ENCODE measurements at places on chromosomes 13 and 19.

GRCh38 chr19:5956728-5957127 lies 21.2 kb downstream of the RANBP3 start:
- DNase-seq: no peak

GRCh38 chr13:112845511-112846144 lies 123.4 kb upstream of the MCF2L start:
- DNase-seq: no peak

DNA sequence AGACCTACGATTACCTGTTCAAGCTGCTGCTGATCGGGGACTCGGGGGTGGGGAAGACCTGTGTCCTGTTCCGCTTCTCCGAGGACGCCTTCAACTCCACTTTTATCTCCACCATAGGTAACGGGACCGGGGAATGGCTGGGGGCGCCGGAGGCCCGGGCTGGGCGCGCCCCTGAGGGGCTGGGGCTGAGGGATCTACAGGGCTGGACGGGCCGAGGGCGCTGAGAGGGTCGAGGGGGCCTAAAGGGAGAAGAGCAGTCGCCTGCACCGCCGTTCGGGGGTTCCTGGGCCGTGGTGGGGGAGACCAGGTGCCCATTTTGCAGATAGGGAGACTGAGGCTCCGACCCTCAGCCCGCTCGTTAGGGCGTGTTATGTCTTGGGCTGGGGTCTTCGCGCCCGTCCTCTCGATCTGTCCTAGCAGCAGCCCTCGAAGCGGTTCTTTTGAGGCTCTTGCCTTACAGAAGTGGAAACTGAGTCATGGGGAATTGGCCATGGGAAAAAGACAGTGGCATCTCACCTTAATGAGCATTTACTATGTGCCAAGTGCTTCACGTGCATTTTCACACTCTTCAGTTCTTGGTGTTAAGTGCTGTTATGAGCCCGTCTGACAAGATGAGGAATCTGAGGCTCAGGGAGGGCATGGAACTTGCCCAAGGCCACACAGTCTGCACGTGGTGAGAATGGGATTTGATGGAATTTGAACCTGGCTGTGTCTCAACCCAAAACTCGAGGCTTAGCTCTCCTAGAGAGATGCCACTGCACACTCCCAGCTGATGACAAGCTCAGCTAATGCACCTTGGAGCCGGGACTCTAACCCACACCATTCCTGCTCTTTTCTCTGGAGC lies 442 bp downstream of the RAB8A start:
- no peak for DNase-seq

- no peak for DNase-seq
Measured at GRCh38 chr19:2109046-2109864, 12.5 kb downstream of the IZUMO4 start.

DNA sequence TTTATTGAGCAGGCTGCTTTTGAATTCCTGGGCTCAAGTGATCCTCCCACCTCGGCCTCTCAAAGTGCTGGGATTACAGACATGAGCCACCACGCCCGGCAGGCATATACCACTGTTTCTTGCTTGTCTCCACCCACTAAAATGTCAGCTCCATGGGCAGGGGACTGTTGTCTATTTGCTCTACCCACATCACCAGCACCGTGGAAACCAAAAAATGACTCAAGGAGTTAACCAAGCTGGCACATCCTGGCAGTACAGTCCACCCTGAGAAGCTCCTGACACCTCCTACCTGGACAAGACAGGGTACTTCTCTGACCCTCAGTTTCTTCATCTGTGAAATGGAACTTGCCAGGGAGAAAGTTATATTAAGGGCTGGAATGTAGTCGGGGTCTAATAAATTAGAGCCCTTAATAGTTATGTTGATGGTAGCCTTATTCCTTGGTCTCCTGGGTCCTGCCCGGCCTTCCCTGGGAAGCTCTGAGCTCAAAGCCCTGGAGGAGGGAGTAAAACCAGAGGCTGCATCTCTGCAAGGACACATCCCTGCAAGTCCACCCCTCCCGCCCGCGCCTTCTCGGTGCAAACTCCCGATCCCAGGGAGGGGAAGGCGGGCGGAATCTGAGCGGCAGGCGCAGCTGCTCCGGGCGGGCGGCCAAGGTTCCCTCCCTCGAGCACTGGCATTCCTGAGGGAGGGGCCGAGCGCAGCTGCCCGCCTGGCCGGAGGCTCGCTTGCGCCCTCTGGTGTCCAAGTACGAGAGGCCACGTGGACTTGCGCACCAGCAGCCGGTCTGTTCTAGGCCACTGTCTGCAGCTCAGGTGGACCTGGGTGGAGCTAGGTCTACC lies 14.1 kb downstream of the RDH8 start:
- peak; percentile 89 for DNase-seq

- peak; percentile 97 for DNase-seq
Measured at GRCh38 chr13:102845630-102846260, at the start of gene ERCC5. Gene ERCC5 (plus strand): TSS chr13:102846032. CDS start chr13:102846267, 235 bp downstream.

- no peak for DNase-seq
Measured at GRCh38 chr13:60562096-60562780, 165.2 kb downstream of the TDRD3 start.

GRCh38 chr13:89363144-89363543 lies 1692.0 kb downstream of the SLITRK5 start:
- no peak for DNase-seq

GRCh38 chr13:64871742-64872141 lies 2358.4 kb downstream of the PCDH9 start:
- no peak for DNase-seq

DNA sequence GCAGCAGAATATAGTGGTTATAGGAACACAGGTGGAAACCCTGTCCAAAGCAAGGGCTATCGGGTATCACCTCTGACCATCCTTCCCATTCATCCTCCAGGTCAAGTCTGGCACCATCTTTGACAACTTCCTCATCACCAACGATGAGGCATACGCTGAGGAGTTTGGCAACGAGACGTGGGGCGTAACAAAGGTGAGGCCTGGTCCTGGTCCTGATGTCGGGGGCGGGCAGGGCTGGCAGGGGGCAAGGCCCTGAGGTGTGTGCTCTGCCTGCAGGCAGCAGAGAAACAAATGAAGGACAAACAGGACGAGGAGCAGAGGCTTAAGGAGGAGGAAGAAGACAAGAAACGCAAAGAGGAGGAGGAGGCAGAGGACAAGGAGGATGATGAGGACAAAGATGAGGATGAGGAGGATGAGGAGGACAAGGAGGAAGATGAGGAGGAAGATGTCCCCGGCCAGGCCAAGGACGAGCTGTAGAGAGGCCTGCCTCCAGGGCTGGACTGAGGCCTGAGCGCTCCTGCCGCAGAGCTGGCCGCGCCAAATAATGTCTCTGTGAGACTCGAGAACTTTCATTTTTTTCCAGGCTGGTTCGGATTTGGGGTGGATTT lies 2.1 kb upstream of the RAD23A start:
- DNase-seq: no peak

DNA sequence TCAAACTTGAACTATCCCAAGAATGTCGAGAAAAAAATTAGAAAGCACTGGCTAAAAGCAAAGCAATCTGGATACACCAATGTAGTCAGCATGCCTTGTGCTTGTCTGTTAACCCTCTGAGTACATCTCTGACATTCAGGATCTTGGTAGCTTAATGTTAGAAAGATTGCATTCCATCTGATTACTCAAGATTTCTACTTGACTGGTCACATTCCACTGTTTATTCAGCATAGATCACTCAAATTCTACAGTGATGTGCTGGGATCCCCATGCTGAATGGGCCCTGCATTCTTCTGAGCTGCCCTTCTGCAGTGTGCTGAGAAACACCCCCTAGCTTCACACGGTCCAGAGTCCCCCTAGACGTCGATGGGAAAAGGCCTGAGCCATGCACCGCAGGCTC lies 295.4 kb upstream of the MAB21L1 start:
- DNase-seq: no peak

DNA sequence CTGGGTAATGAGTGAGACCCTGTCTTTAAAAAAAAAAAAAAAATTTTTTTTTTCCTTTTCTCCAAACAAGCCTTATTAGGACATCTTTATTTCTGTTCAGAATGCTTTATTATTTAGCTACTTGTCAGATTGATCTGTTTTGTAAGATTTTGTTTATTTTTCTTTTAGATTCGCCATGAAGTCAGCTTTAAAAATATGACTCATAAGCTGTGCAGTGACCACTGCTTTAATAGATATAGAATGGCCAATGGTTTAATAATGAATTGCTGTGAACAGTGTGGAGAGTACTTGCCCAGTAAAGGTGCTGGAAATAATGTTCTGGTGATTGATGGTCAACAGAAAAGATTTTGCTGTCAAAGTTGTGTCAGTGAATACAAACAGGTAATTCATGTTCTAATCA lies 47.7 kb downstream of the ZMYM2 start:
- no peak for DNase-seq

GRCh38 chr19:32223595-32224370 lies 121.6 kb upstream of the ZNF507 start:
- no peak for DNase-seq

GRCh38 chr19:33402421-33403220 lies 29.1 kb downstream of the CEBPG start:
- no peak for DNase-seq

DNA sequence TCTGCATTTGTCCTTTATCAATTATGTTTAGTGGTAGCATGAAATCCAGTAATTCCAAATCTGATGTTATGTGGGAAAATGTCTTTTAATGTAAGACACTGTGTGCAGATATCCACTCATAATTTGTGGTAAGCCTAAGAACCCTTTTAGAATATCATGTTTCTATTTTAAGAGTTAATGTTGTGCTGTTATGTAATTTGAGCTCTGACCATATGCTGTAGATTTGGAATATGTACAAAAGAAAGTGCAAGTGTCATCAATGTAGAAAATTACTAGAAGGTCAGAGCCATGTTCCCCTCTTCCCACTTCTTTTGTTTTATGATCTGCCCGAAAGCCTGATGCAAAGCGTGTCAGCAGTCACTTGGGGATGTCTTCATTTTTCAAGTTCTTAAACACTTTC lies 44.5 kb downstream of the SCEL start:
- DNase-seq: no peak

- DNase-seq: no peak
Measured at GRCh38 chr19:8600816-8601215, 9.7 kb downstream of the ADAMTS10 start.

GRCh38 chr19:4224470-4224869 lies 4.9 kb upstream of the EBI3 start:
- no peak for DNase-seq

DNA sequence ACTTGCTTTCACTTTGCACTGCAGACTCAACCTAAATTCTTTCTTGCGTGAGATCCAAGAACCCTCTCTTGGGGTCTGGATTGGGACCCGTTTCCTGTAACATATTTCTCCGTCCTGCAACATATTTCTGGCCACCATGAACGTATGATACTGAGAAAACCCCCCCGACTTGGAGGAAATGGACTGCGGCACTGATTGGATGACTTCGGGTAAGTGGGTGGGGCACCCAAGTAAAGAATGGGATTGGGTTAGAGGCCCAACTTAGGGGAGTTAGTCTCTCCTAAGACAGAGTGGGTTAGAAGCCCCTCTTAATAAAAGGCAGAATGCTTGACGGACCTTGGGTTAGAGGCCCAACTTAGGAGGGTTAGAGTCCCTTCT lies 690.4 kb downstream of the UQCRFS1 start:
- DNase-seq: no peak

DNA sequence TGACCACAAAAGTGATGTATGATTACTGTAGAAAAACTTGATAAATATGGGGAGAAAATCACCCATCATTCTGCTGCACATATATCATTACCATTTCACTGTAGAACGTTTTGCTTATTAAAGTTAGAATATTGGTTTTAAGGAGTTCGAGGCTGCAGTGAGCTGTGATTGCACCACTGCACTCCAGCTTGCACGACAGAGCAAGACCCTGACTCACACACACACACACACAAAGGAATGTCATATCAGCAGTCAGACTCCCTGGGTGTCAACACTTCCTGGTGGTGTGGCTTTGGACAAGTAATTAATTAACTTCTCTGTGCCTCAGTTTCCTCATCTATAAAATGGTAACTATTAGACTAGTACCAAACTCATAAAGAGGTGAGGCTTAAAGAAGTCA lies 11.3 kb upstream of the PNMA8A start:
- no peak for DNase-seq

GRCh38 chr13:113373811-113374485 lies 10.0 kb upstream of the GRTP1 start:
- no peak for DNase-seq

DNA sequence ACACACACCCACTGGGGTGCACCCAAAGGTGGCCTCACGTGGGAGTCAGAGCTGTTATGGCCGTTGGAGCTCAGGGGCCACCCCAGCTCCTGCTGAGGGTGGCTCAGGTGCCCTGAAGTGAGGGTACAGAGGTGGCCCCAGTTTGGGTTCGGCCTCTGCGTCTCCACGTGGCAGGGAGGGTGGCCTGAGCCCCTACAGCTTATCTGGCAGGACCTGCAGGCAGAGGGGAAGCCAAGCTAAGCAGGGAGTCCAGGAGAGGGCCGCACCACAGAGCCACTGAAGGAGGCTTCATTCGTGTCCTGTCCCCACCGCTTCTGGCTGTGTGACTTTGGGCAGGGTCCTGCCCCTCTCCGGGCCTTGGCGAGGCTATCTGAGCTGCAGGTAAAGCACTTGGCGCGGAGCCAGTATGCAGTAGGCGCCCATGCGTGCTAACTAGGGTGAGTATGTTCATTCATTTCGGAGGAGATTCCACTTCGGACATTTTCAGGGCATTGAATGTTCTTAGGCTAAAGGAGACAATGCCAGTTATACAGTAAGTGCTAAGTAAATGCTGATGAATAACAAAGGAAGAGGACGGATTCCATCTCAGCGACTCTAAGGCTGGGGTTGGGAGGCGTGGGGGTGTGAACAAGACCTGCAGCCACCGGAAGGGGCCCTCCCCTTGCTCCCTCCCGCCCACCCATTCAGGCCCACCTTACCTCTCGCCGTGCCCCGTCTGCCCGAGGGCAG lies 4.9 kb downstream of the REX1BD start:
- DNase-seq: no peak

GRCh38 chr19:47257411-47258169 lies 1.3 kb downstream of the CCDC9 start:
- DNase-seq: no peak

DNA sequence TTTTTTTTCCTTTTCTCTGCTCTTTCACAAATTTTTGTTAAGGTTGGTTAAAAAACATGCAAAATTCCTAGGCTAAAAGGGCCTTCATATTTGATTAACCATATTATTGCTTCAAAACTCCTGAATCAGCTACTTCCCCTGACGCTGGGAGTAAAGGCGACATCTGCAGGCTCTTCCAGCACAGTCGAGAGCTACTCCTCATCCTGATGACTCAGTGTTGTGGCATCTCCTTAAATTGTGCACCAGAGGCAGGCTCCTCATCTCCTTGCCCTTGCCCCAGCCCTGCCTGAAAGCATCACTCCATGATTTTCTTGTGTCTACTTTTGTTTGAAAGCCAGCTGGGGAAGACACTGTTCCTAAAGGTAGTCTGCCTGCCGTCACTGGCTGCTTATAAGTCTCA lies 24.5 kb upstream of the SOX1 start:
- no peak for DNase-seq

DNA sequence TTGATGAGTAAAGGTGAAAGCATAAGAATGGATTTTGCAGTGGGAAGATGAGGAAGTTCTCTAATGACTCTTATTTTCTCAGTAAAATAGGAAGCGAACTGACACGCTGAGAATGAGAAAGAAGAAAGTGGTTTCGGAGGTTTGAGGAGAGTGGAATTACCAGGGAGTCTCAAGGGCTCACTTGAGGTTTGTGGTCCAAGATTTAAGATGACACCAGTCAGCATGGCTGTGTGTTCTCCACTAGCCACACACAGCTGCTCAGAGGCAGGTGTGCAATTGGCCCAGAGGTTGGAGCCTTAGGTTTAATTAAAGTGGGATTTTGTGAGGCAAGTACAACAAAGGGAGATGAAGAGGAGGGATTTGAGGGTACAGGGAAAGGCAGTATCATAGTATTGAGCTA lies 99.6 kb upstream of the NBEA start:
- no peak for DNase-seq

Data from NCI-H345 (cell line).